B cell (primary cell): ENCODE measurements at places on chromosomes 2 and 18. TPM values are rescaled to one million over a fixed set of nuclear protein-coding genes. Genes with fewer than 3 reads are reported as not detected.

CRYGD gene
- polyA plus RNA-seq: not detected in 2 replicates

TPO gene
- not detected in 2 replicates for polyA plus RNA-seq

FER1L5 gene
- not detected in 2 replicates for polyA plus RNA-seq

FOXI3 gene
- not detected in 2 replicates for polyA plus RNA-seq

MERTK gene
- polyA plus RNA-seq: 0.04 and 0.30 TPM in 2 replicates

KRTCAP3 gene
- 8.6 TPM in 2 replicates for polyA plus RNA-seq

EMX1 gene
- polyA plus RNA-seq: not detected in 2 replicates

DNA sequence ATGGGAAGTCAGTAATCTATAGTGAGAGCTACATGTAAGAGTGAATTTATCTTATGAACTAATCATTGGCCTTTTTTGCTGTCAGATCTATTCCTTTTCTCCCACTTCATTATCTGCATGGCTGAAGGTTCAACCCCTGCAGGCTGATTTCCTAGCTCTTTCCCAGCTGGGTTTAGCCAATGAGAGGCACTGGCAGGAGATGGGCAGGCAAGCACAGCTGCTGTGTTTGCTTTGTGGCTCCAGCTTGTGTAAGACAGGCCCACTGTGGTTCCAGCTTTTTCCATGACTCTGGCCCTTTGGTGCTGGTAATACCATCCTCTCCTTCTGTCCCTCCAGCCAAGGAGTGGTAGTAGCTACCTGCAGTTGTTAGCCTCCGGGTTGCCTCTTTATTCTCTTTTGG, 248.8 kb downstream of the PLCL1 start:
- H3K27ac ChIP-seq: no peak overlapping the region
- DNase-seq: no peak
- no peaks in the 10 kb centered on the region for H3K36me3 ChIP-seq
- H3K27me3 ChIP-seq: no peaks in the 10 kb centered on the region

- DNase-seq: no peak
- H3K4me1 ChIP-seq: peaks cover 12% of the 10 kb centered on the region
- no peak overlapping the region for H3K4me3 ChIP-seq
- H3K27me3 ChIP-seq: no peaks in the 10 kb centered on the region
Observed at GRCh38 chr2:173350383-173350782, 4.3 kb upstream of the CDCA7 start.

- no peak overlapping the region for H3K27ac ChIP-seq
- peak; percentile 85 for DNase-seq
- no peaks in the 10 kb centered on the region for H3K27me3 ChIP-seq
- H3K4me3 ChIP-seq: no peak overlapping the region
- no peaks in the 10 kb centered on the region for H3K36me3 ChIP-seq
- peaks cover 22% of the 10 kb centered on the region for H3K4me1 ChIP-seq
Observed at GRCh38 chr18:3281456-3282400, 19.8 kb downstream of the MYL12B start.

DNA sequence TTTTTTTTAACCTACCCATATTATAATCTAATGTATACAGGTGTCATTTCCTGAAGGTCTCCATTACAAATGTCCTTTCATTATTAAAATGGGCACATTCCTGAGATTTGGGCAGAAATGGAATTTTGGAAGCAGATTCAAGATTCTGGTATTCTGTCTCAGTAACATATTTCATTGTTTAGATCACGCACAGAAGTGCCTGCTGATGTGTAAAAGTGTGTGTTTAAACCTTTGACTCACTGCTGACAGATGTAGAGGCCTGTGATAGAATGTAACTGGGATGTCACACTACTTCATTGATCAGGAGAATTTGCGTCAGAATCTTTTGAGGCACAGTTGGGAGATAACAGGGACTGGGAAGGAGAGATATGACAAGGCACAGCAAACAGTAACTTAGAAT, 276.8 kb upstream of the EPAS1 start:
- H3K36me3 ChIP-seq: no peaks in the 10 kb centered on the region
- no peak for DNase-seq
- H3K27me3 ChIP-seq: no peaks in the 10 kb centered on the region
- no peaks in the 10 kb centered on the region for H3K4me1 ChIP-seq

GRCh38 chr2:102056079-102056581, 64.4 kb downstream of the IL1R2 start:
- no peak overlapping the region for H3K27ac ChIP-seq
- DNase-seq: no peak
- H3K4me3 ChIP-seq: no peak overlapping the region
- H3K27me3 ChIP-seq: no peaks in the 10 kb centered on the region

- H3K27ac ChIP-seq: no peak overlapping the region
- DNase-seq: no peak
- no peak overlapping the region for H3K4me3 ChIP-seq
- no peaks in the 10 kb centered on the region for H3K36me3 ChIP-seq
Observed at GRCh38 chr2:70328921-70329561, 27.2 kb upstream of the FAM136A start.

DNA sequence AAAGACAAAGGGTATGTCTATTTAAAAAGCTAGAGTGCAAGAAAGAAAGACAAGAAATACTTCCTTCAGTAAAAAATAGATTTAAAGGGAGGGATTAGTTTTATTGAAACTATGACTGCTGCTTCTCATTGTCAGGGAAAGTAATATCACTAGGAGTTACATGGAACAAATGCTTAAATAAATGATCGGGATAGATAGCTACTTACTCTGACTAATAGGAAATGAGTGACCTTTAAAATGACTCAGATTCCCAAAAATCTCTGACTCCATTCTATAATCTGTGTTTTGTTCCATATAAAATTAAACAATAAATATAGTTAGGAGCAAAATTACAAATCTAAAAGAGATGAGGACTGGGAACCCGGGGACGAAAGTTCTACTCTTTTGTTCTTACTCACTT, 669.3 kb downstream of the NR4A2 start:
- no peak for DNase-seq
- no peak overlapping the region for H3K27ac ChIP-seq
- no peaks in the 10 kb centered on the region for H3K4me1 ChIP-seq
- H3K27me3 ChIP-seq: no peaks in the 10 kb centered on the region
- H3K4me3 ChIP-seq: no peak overlapping the region

GRCh38 chr18:8967573-8967972, 134.9 kb upstream of the NDUFV2 start:
- H3K27ac ChIP-seq: no peak overlapping the region
- no peak overlapping the region for H3K4me3 ChIP-seq
- no peaks in the 10 kb centered on the region for H3K27me3 ChIP-seq
- peaks cover 21% of the 10 kb centered on the region for H3K4me1 ChIP-seq

- H3K4me1 ChIP-seq: peaks cover 21% of the 10 kb centered on the region
- peak; percentile 23 for DNase-seq
- H3K27me3 ChIP-seq: no peaks in the 10 kb centered on the region
- H3K4me3 ChIP-seq: no peak overlapping the region
- H3K36me3 ChIP-seq: peaks cover 58% of the 10 kb centered on the region
Observed at GRCh38 chr2:134391751-134392160, 137.9 kb downstream of the MGAT5 start.

GRCh38 chr18:3513481-3513880, 63.5 kb downstream of the TGIF1 start:
- no peak overlapping the region for H3K27ac ChIP-seq
- H3K4me3 ChIP-seq: no peak overlapping the region
- H3K4me1 ChIP-seq: no peaks in the 10 kb centered on the region
- DNase-seq: no peak
- no peaks in the 10 kb centered on the region for H3K36me3 ChIP-seq
- no peaks in the 10 kb centered on the region for H3K27me3 ChIP-seq

DNA sequence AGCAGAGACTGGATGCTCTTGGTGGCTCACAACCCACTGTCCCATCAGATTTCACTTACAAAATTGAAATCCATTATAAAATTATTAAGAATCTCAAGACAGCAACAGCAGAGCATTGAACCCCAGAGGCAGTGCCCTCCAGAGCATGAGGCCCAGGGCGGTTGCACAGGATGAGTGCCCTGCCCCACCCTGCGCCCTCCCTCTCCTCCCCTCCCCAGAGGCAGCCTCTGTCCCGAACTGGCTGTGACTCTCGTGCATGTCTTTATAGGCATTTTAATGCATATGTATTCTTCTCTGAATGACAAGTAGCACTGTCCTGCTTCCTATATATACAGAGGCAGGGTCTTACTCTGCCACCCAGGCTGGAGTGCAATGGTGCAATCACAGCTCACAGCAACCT, 10.4 kb downstream of the MFSD2B start:
- H3K4me1 ChIP-seq: no peaks in the 10 kb centered on the region
- H3K27me3 ChIP-seq: no peaks in the 10 kb centered on the region
- no peak overlapping the region for H3K27ac ChIP-seq

DNA sequence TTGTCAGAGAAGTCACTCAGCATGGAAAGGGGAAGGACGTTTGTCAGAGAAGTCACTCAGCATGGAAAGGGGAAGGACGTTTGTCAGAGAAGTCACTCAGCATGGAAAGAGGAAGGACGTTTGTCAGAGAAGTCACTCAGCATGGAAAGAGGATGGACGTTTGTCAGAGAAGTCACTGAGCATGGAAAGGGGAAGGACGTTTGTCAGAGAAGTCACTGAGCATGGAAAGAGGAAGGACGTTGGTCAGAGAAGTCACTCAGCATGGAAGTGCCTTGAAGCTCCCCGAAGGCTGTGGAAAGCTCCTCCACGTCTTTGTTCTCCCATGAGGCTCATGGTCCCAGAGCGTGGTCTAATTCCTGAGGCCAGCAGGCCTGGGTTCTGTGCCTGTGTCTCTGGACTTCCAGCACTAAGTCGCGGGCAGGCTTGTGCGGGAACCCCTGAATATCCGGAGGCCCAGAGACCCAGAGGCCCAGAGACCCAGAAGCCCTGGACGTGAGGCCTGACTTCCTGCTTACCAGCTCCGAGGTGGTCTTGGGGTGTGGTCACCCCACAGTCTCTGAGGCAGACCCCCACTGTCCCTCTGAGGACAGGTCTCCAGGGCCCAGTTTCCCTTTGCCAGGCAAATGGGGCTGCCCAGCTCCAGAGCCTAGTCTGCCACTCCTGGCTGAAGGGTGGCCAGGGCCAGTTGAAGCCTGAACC, 70.4 kb upstream of the TWIST2 start:
- peak overlapping the region; percentile 72 for H3K27ac ChIP-seq
- no peaks in the 10 kb centered on the region for H3K27me3 ChIP-seq
- H3K4me3 ChIP-seq: no peak overlapping the region
- H3K4me1 ChIP-seq: peaks cover 11% of the 10 kb centered on the region

GRCh38 chr2:13508671-13509070, 791.9 kb downstream of the TRIB2 start:
- no peak for DNase-seq
- no peaks in the 10 kb centered on the region for H3K4me1 ChIP-seq
- no peaks in the 10 kb centered on the region for H3K27me3 ChIP-seq
- no peaks in the 10 kb centered on the region for H3K36me3 ChIP-seq
- H3K4me3 ChIP-seq: no peak overlapping the region

- H3K4me1 ChIP-seq: no peaks in the 10 kb centered on the region
- no peak overlapping the region for H3K4me3 ChIP-seq
- no peak overlapping the region for H3K27ac ChIP-seq
Observed at GRCh38 chr18:79866889-79867574, 69.3 kb downstream of the KCNG2 start.

- H3K4me3 ChIP-seq: no peak overlapping the region
- no peak overlapping the region for H3K27ac ChIP-seq
- no peaks in the 10 kb centered on the region for H3K36me3 ChIP-seq
- H3K27me3 ChIP-seq: no peaks in the 10 kb centered on the region
- DNase-seq: no peak
Observed at GRCh38 chr2:55934337-55934736, 10.8 kb upstream of the EFEMP1 start.

- DNase-seq: peak; percentile 86
- peak overlapping the region; percentile 77 for H3K27ac ChIP-seq
- H3K4me1 ChIP-seq: peaks cover 91% of the 10 kb centered on the region
- peaks cover 66% of the 10 kb centered on the region for H3K36me3 ChIP-seq
Observed at GRCh38 chr2:233075966-233076339, 15.8 kb downstream of the INPP5D start.

- no peak overlapping the region for H3K4me3 ChIP-seq
- H3K36me3 ChIP-seq: no peaks in the 10 kb centered on the region
- H3K4me1 ChIP-seq: no peaks in the 10 kb centered on the region
Observed at GRCh38 chr2:72033636-72034035, 114.0 kb downstream of the CYP26B1 start.

DNA sequence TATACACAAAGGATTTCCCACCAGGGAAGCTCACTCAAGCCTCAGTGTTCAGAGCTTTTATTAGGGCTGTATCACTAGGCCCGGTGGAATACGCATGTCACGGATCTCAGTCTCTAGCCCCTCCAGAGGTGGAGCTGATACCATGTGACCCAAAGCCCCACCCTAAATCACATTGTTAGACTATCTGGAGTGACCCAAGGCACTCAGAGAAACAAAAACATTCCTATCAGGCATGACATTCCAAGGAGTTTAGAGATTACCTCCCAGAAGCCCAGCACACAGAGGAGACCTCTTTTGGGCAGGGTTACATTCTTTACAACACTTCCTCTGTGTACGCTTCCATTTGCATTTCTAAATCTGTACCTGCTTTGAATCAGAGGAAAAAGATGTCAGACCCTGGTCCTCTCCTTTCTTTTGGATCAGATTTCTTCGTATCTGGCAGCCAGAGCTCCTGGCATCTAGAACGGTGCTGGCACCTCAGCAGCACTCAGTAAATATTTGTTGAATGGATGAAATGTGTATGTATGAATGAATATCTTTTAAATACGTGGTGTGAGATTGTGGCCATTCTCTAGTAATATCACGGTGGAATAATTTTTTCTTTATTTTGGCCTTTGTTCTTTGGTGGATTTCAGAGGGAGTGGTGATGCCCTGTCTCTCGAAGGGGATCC, 37.7 kb upstream of the SMAD2 start:
- H3K27ac ChIP-seq: no peak overlapping the region
- H3K27me3 ChIP-seq: peaks cover 10% of the 10 kb centered on the region
- no peaks in the 10 kb centered on the region for H3K36me3 ChIP-seq
